Endothelial cell of umbilical vein (primary cell): ENCODE measurements at places on chromosomes 6 and 20. TPM values are rescaled to one million over a fixed set of nuclear protein-coding genes. Genes with fewer than 3 reads are reported as not detected.

- peak; percentile 16 for DNase-seq
These were observed 39.8 kb downstream of the SLC22A2 start for GRCh38 chr6:160218810-160219209.

DNA sequence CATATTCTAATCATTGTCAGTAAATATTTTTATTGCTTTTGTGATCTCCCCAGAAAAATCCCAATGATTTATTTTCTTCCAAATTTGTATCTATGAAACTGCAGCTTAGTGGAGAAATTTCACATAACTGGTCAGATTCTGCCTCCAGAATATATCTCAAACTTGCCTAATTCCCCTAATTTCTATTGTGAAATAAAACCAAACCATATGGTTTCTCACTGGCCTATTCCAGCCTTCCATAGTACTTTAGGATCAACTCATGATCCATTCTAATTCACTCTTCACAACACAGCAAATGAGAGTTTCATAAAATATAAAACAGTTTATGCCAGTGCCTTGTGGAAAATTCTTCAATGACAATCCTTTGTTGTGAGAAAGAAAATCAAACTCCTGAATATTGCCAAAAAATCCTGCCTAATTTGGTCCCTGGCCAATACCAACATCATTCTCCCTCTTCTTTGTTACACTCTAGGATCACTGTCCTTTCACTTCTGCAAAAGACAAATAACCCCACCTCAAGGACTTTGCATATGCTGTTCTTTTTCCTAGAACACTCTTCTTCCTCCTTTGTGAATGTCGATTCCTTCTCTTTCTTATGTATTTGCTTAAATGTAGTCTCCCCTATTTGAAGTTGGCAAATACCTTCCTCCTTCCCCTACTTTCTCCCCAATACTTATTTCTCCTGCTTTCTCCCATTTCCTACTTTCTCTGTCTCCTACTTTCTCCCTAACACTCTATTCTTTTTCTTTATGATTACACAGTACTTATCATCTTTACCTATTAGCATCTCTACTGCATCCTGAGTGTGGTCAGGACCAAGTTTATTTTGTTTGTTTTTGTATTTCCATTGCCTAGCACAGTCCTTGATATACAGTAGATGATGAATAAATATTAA is 587.5 kb downstream of the RFPL4B start:
- DNase-seq = peak; percentile 35

- peak; percentile 3 for DNase-seq
These were observed 10.1 kb upstream of the CALHM6 start for GRCh38 chr6:116450769-116451740.

DNA sequence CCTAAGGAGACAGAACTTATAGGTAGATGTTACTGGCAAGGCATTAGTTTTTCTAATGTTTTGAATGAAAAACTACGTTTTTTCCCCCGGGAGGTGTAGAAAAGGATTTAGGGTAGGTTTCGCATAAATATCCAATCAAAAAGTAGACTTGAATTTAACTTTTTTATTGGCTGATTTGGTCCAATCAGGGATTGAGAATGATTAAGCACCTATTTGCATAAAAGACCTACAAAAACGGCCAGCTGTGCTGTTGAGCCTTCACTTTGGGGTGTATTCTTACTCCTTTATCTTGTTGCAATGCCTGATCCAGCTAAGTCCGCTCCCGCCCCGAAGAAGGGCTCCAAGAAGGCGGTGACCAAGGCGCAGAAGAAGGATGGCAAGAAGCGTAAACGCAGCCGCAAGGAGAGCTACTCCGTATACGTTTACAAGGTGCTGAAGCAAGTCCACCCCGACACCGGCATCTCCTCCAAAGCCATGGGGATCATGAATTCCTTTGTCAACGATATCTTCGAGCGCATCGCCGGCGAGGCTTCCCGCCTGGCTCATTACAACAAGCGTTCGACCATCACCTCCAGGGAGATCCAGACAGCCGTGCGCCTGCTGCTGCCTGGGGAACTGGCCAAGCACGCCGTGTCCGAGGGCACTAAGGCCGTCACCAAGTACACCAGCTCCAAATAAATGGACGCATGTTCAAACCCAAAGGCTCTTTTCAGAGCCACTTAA is 113.5 kb upstream of the BTN3A2 start:
- DNase-seq = peak; percentile 83

NKX2-2 gene
- total RNA-seq = not detected in 2 replicates

- DNase-seq = no peak
These were observed 309.5 kb downstream of the TAF4 start for GRCh38 chr20:61755971-61756845.

DNA sequence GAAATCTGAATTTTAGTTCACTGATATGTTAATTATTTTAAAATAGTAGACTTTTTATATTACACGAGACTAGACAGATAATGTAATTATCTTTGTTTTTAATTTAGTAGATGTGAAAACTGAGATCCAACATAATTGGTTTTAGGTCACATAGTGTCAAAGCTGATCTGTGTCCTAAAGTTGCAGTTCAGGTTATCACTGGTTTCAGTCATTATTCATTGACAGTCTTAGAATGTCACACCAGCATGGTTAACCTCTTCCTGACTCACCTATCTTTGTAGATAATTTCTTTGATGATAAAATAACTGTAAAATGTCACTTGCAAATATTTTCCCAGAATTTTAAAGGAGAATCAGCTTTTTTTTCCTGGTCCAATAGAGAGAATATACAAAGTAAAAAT is 48.3 kb upstream of the SLC35B3 start:
- no peak for DNase-seq

SDCBP2 gene
- total RNA-seq = 5.5 and 9.0 TPM in 2 replicates

ARFGEF3 gene
- total RNA-seq = 7.0 and 7.3 TPM in 2 replicates

ABHD16B gene
- not detected in 2 replicates for total RNA-seq

GNAS-AS1 gene
- total RNA-seq = 0.58 and 0.74 TPM in 2 replicates

PHACTR1 gene
- total RNA-seq = 19.4 and 23.2 TPM in 2 replicates

DNA sequence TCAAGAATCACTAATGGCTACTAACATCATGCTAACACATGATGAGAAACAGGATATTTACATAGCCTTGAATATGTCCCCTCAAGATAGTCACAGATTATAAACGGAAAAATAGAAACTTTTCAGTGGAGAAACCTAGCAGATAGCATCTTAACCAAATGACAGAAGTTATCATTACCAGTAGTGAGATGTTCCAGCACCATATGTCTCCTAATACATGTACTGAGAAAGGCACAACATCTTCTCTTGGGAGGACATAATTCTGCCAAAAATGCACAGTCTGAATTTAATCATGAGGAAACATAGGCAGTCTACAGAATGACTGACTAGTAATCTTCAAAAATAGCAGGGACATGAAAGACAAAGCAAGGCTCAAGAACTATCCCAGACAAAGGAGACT is 19.9 kb upstream of the PRIM2 start:
- no peak for DNase-seq

SRSF12 gene
- 0.18 TPM in 1 of 2 replicates, not detected in the other for total RNA-seq

DNA sequence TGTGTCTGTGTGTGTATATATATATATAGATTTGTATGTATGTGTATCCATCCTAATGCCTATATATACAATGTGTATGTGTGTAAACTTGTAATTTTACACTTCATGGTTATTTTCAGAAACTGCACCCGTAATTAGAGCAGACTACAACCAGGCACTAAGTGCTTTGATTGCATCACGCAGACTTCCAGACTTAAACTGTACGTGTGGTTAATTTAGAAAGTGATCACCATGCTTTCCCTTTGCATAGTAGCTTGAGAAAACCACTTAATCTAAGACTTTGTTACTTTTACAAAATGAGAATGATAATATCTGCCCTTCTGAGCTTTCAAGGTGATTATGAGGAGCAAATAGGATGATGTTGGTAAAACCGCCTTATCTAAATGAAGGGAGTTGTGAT is 50.1 kb upstream of the E2F3 start:
- no peak for DNase-seq

DNA sequence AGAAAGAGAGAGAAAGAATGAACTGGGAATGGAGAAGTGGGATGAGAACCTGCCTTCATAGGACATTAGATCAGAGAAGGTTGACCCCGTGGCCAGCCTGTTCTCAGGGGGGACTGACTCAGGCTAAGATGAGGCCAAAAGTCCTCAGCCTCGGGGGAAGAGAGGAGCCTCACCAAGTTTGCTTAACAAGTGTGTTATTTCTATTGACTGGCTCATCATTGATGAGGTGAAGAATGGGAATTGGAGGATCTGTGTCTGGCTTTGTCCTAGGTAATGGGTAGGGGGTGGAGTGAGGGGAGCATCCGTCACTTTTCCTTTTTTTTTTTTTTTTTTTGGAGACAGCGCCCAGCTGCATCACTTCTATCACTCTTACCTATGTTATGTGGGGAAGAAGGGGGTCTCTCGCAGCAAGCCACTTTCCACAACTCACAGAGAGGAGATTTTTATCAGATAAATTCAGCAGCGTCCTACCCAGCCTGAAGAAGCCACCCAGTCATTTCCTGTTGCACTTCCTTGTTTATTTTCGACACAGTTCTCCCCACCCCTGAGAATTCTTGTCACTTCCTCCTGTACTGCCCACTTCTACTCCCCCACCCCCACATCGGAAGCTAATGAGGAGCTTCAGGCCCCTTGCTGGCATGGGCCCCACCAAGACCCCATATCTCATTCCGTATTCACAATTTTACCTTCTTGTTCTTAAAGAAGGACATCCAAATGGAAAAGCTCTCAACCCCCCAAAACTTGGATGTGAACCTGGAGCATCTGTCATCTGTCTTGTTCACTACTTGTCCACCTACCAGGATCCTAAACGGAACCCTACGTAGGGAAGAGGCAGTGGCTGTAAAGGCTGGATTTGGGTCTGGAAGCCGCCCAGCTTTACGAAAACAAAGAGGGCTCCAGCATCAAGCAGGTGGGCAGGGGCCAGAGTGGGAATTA is 2.8 kb upstream of the RNASET2 start:
- peak; percentile 19 for DNase-seq

DPPA5 gene
- total RNA-seq = not detected in 2 replicates

- no peak for DNase-seq
These were observed 165.6 kb upstream of the OGFRL1 start for GRCh38 chr6:71123051-71123450.
